Eye (tissue), 1 donor: ENCODE measurements at places on chromosomes 1 and 21.

DNA sequence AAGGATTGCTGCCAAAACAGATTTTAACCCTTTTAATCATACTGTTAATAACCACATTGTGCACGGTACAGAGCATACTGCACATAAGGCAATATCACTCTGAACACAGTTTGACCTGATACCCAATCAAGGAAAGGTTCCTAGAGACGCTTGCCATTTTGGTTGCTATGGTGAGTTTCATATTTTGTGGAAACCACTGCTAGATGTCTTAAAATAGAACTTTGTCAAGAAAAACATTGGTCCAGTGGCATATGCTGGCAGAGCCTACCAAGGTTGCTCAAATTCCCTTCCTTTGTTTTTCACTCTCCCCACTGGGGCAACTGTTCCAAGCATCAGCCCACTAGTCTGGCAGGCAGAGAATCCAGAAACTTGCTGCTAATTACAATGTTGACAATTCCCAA is 114.8 kb upstream of the DPYD start:
- no peak for DNase-seq

GRCh38 chr1:117127795-117128194 is 6.2 kb upstream of the TRIM45 start:
- no peak for DNase-seq

GRCh38 chr21:41584603-41585176 is 76.7 kb upstream of the TMPRSS2 start:
- no peak for DNase-seq

DNA sequence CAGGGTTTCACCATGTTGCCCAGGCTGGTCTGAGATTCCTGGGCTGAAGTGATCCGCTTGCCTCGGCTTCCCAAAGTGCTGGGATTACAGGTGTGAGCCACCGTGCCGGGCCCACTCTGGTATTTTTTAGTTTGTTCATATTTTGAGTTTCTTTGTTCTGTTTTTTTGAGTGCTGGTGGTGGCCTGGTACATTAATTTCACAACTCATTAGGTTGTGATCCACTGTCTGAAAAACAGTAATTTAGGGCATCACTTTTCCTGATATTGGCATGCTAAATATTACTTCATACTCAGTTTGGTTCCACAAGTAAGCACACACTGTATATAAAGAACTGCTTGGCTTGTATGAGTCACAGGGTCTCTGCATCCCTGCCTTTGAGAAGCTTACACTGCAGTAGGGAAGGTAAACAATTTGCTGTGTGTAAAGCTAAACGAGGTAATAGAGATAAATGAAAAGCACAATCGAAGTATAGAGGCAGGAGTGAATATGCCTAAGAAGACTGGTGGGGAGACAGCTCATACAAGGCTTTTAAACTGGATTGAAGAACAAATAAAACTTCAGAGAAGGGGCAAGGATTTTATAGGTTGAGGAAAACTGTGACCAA is 7.7 kb downstream of the SNX27 start:
- no peak for DNase-seq

DNA sequence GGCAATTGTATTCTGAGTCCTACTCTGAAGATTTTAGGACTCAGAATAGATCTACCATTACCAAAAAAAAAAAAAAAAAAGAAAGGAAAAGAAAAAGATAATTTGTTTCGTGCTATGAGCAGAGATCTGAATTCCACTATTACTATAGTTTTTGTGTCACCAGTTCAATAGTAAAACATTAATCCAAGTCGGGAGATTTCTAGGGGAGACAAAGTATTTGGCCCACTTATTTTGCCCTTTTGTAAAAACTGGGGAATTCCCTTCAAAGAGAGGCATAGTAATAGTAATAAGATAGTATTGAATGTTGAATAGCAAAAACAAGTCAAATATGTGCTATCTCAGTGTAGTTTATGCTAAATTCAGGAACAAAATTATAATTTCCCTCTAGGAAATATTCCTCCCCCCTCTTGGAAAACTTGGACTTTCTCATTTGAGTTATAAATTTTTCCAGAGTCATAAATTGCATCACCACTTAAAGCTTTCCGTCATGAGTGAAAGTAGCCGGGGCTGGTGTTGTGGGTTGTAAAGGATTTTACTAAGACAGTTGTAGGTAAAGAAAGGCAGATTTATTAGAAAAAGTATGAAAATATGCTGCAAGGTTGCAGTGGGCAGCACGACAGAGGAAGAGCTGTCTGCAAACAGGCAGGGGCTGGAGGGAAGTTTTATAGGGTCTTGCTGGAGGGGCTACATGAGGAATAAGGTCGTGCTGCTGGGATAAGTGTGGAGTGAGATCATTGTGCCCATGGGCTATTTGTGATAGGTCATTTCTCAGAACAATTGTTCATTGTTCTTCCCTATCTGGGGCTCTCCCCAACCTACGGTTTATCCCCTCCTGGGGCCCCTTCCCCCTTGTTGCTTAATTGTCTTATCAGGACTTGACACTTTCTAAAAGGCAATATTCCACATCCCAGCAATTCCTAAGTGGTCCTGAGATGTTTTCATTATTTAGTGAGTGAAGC is 1009.9 kb downstream of the PLA2G4A start:
- DNase-seq, result peak; percentile 25

GRCh38 chr1:156700736-156701531 is 4.4 kb downstream of the CRABP2 start:
- DNase-seq, result no peak

- no peak for DNase-seq
These were observed 316.7 kb downstream of the BRINP2 start for GRCh38 chr1:177487481-177487880.

DNA sequence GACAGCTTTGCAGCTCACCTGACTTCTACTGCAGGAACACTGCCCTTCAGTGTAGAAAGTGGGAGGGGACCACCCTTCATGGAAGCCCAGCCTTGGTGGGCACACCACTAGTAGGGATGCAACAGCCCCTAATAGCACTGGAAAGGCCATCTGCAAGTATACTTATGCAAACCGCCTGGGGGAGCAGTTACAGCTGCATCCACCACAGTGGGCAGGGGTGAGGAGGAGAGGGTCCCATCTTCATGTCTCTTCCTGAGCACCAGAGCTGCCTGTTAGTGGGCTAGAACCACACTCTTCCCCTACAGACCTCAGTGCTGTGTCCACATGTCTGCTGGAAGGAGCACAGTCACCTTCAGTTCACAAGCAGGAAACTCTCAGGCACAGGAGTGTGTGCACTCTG is 66.2 kb upstream of the LHX8 start:
- no peak for DNase-seq

DNA sequence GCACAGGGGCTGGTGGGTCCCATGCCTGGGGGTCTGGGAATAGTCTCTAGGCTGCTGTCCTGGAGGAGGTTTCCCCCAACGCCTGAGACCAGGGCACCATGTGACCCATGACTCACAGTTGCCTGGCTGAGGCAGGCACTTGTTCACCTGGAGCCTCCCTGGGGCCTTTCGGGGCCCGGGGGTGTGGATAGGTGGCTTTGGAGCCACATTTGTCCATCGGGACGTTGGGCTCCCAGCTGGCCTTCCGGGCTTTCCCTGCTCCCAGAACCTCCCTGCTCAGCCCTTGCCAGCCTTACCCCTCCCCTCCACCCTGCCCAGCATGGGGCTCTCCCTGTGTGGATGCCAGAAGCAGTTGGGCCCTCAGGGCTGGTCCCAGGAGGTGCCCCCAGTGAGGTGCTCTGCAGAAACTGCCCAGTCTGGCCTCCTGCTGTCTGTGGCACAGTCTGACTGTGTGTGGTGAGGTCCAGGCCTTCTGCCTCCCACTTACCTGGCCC is 14.2 kb downstream of the COL6A1 start:
- no peak for DNase-seq

DNA sequence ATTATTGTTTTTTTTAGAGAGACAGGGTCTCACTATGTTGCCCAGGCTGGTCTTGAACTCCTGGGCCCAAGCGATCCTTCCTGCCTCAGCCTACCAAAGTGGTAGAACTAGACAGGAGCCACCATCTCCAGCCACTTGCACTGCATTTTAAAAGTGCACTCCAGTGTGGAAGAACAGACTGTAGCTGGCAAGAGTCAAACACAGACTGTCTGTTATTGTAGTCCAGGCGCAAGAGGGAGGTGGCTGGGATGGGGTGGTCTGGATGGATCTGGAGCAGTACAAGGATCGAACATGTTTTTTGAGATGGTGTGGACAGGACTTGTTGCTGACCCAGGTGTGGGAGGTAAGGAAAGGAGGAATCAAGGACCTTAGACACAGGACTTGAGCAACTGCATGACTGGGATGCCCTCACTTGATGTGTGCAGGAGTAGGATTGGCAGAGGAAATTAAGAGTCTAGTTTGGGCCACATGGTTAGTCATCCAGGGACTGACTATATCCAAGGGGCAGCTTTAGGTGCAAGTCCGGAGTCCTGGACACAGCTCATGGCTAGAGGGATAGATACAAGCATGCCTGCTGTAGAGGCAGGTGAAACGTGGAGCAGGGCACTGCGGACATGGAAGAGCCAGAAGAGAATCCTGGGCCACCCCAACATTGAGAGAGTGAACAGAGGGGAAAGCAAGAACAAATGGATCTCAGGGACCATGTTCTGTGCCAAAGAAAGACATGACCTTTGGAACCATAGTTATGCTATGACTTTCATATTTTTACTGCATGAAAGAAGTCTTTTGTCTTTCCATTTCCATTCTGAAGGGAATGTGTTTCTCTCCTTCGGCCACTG is 42.0 kb downstream of the ELK4 start:
- no peak for DNase-seq

GRCh38 chr1:234913278-234913649 is 215.4 kb downstream of the TOMM20 start:
- DNase-seq, result no peak

GRCh38 chr1:22773981-22774832 is 63.6 kb downstream of the EPHB2 start:
- no peak for DNase-seq

DNA sequence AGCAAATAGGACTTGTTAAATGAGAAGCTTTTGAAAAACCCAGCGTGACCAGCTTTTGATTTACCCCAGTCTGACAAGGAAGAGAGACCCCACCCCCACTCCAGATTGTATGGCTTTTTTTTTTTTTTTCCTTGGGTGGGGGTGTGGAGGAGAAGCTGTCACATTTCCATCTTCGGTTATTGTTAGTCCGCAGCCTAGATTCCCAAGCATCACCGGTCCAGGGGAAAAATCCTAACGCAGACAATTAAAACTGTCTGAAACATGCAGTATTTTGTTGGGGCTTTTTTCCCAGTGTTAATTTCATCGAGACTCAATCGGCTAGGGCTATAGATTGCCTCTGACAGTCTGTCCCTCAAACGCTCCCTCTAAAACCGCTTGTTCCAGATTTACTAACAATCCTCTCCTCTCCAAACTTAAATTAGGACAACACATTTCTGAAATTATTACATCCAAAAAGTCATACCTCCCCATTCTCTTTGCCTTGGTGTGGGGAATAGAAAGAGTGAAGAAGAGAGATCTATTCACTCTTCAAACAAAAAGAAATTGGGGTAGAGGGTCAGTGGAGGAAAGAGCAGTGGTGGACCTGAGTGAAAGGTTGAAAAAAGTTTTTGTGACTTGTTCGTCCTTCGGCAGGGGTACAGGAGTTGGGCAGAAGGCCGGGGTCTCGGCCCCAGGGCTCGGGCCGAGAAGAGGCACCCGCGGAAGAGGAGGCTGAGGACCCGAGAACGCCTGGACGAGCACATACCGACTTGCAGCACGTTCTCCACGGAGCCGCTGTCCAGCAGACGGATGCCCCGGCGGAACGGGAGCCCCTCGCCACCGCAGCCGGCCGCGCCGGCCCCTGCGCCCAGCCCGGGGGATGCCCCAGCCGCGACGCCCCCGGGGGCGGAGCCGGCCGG is 1.1 kb downstream of the ZSWIM5 start:
- peak; percentile 87 for DNase-seq

GRCh38 chr1:203638950-203639349 is 12.3 kb downstream of the ATP2B4 start:
- no peak for DNase-seq

- DNase-seq, result no peak
These were observed 18.2 kb upstream of the STMN1 start for GRCh38 chr1:25924454-25924853.

DNA sequence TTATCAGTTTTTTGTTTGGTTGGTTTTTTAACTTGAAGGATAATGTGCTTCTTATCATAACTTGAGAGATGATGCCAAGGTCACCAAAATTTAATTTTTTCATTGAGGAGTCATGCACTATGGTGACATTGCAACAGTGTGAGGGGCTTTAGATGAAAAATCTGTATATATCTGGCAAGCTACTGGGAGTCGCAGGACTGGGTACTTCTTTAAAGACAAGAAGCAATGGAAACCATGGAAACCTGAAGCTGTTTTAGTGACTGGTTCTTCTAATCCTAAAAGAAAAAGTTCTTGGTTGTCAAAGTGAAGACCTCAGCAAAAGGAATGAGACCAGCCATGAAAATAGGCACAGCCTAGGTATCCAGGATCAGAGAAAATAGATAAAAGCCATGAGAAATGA is 31.1 kb downstream of the ZC3H11B start:
- no peak for DNase-seq

DNA sequence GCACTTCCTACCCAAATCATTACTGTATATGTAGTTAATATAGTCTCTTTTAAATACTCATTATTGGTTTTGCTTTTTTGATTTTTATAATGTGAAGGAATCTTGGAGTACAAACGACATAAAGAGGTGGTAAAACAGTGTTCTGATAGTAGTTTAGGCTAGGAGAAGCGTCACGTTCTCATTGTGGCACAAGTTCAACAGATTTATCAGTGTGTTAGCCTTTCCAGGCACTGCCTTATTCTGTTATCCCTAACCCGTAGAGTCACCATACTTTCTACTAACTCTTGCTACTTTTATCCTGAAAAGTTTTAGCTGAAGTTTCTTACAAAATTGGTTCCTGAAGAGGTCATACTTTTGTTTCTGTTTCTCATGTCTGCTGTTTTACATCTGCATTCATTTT is 174.6 kb upstream of the CACYBP start:
- no peak for DNase-seq

DNA sequence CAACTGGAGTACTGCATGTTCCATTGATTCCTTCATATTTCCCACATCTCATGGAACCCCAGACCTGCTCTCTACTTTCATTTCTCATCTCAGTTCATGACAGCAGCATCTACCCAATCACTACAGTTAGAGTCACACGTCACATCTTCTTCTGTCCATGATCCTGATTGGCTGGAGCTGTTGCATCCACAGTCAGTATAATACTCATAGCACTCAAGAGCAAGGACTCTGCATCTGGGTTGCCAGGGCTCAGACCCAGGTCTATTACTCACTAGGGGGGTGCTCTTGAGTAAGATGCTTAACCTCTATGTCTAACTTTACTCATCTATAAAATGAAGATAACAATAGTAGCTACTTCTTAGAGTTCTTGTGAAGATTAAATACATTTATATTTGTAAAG is 4.4 kb upstream of the XPR1 start:
- no peak for DNase-seq

DNA sequence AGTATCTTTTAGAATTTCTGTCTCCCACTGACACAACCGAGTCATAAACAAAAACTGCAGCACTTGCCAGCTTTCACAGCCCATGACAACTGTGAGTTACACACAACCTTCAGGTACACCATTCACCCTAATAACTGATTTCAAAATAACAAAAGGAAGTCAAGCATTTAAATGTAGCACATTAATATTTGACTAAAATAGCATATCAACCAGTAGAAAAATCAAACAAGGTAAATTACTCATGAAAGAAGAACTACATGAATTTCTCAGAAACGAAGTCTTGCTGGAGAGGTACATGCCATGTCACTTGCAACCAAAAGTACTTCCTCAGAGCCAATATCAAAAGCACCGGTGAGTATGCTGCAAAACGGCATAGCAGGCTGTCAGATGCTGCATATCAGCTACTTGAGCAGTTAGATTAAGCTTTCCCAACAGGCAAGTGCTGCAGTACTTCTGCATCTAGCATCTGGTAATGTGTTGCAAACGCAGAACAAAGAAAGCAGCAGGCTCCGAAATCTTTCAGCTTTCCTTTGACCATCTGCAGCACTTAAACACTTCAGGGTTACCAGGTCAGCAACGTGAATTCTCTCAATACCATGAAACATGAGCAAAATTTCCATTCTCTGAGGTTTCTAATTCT is 223.2 kb downstream of the SMYD3 start:
- DNase-seq, result peak; percentile 39
